Tibial nerve (tissue), 4 donors: ENCODE measurements at places on chromosomes 1 and 21. TPM values are rescaled to one million over a fixed set of nuclear protein-coding genes. Genes with fewer than 3 reads are reported as not detected.

DNA sequence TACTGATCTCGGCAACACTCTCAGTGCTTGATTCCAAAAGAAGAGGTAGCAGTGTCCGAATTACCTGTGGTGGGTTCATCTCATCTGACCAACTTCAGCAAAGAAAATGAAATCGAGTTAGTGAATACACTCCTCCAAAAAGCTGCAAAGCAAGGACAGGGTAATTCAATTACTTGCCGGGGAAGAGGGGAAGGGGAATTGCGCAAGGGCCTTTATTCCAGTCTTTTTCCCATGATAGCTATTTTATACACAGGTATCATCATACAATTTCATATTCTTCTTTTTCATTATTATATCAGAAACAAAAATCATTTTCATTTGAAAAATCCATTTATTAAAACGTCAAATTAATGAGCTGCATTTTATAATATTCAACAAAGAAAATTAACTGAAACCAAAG, 42.9 kb downstream of the UBR4 start:
- no peak for DNase-seq

- DNase-seq = no peak
These were observed 678.6 kb downstream of the PTPRU start for GRCh38 chr1:29914936-29915335.

DNA sequence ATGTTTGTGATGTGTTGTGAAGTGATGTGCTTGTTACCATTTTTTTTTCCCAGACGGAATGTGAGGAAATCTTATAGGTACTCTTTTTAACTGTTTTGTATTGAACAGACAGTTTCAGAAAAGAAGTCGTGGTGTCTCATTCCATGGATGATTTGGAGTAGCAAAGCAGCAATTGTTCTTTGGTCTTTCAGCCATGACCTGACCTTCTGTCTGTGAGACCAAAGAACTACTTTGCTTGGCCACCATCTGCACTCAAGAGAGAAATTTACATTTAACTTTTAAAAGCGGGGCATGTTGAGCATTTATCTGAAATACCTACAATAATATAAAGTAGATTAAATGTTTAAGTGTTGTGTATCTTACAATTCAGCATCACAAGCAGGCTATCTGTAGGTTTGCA, 90.2 kb downstream of the SDCCAG8 start:
- no peak for DNase-seq

PRMT2 gene
- total RNA-seq = 132 TPM

HSD3B2 gene
- total RNA-seq = not detected
